Stimulated activated naive CD4-positive, alpha-beta T cell (primary cell): ENCODE measurements at places on chromosomes 2 and 18.

- DNase-seq = no peak
Measured at GRCh38 chr2:204037286-204037685, 100.7 kb downstream of the ICOS start.

- DNase-seq = no peak
Measured at GRCh38 chr18:35063875-35064690, 22.9 kb downstream of the MAPRE2 start.

- DNase-seq = no peak
Measured at GRCh38 chr2:122627388-122627787, 871.9 kb downstream of the TSN start.

DNA sequence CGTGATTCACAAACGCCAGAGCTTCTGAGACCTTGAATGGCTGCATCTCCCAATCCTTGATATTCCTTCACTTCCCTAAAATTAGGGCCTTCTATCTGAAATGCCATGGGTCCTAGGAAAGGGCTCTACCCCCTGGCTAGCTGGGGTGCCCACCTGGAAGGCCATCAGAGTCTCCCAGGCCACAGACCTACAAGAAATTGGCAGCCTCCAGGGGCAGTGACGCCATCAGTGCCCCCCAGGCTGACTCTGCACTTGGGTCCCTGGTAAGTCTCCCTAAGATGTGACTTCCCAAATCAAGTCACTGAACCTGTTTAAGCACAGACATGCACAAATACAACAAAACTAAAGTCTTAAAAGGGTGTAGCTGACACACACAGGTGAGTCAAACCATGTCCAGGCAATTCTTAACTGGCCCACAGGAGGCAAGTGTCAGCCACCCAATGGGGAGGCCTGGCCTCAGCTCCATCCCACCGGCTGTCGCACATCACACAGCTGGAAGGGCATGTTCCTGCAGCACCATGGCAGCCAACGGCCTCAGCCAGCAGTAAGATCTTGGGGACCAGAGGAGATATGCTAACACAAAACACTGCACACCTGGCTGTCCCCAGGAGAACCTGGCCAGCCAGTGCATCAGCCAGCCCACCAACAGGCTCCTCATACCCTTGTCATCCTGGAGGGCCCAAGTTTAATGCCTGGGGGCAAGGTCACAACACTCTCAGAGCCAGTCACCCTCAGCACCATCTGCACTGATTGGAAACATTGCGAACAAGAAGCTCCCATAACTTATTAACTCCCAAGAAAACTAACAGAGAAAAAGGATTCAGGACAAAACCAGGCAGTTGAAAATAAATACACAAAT is 5.2 kb downstream of the PARD6G start:
- no peak for DNase-seq
